ENCODE measurements at places on chromosomes 4 and X.

GRCh38 chr4:106318511-106318910, 2.2 kb downstream of the AIMP1 start:
- no peak for DNase-seq

DNA sequence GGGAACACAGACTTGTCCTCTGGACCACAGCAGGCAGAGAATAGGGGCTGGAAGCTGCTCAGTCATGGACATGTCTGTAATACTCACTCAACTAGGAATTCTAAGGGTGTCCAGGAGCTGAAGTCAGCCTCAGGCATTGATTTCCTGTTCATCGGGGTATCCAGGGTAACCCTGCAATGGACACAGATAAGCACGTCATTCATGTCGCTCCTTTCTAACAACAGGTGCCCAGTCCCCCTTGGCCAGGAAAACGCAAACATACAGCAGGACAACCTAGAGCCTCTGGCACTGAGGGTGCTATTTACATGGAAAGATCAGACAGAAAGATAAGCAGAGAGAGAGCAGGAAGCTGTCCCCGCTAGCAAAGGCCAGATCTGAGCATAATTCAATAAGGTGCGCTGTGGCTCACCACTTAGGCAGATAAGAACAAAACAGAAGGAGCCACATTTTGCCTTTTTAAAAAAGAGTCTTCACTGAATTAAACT, 21.3 kb downstream of the QDPR start:
- no peak for DNase-seq

DNA sequence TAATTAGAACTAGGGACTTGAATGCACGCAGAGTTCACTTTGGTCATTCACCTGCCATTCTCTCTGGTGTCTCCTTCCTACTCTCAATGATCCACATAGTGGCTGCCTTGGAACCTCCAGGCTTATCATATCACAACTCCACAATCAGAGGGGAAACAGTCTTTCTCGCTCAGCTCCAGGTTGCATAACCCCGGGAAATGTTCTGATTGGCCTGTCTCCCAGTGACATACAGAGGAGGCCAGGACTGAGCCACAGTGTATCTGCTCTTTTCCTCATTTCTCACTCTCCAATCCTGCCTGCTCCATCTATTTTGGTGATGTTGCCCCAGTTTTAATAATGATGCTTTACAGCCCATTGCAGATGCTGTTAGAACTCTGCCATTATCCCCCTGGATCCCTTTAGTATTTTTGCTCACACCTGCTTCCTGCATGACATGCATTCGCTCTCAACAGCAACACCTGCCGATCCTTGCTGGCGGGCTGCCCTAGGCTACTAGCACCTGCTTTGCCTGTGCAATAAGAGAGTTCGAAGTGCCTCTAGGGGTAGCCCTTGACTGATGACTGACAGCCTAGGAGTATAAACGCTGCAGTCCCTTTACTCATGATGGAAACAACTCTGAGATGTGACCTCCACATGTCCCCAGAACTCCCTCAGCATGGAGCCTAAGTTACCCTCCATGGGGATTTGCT, 211.3 kb upstream of the RPS6KA3 start:
- no peak for DNase-seq

GRCh38 chr4:150342945-150343344, 239.0 kb upstream of the MAB21L2 start:
- no peak for DNase-seq

- DNase-seq, result no peak
Measured at GRCh38 chr4:81629366-81629765, 157.7 kb upstream of the RASGEF1B start.

DNA sequence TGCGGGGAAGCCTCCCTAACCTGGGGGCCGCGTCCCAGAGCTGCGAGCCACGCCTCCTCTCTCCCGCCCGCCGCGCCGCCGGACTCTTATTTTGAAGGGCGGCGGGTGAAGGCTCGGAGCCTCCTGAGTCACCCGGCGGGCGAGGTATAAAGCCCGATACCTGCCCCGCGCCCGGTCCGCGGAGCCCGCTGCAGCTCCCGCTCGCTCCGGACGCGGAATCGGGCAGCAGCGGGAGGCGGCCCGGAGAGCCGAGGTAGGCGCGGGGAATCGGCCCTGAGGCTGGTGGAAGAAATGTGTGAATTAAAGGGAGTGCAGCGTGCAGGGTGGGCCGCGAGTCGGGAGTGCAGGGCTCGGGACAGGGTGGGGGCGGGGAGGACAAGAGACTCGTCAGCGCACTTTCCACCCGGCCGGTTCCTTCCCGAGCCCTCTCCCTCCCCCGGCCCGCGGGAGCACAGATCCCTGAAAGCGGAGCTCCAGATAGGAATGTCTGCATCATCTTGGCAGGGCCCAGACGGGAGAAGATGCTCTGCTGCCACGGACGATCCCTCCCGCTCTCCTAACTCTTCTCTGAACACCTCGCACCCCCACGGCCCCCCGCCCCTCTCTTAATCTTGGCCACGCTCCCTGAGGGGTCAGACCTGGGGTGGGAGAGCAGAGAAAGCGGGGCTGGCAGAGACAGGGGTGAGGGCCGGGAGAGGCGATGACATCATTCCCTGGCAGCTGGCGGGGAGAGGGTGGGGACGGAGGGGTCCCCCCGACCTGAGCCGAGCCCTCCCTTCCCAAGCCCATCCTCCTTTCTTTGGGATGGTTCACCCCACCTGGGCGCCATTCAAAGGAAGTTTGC, 177.9 kb downstream of the CBR4 start:
- peak; percentile 88 for DNase-seq

- no peak for DNase-seq
Measured at GRCh38 chrX:8711401-8711800, 20.5 kb downstream of the ANOS1 start.

- DNase-seq, result no peak
Measured at GRCh38 chrX:38368774-38369173, 16.4 kb downstream of the OTC start.

DNA sequence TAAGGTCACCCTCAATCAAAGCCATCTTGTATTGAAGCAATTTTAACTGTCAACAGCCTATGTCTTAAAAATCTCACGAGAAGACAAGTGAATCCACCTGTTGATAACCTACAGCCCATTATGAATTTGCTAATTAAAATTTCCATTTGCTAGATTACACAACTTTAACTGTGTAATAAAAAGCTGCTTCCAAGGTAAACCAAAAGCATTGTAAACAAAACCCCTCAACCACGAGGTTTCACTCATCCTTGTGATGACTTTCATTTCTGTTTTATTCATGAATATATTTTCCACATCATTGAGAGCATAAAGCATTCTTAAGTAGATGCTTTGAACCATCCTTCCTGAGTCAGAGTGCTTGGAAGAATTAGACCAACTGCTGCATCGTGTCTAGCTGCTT, 217.5 kb upstream of the GYPA start:
- no peak for DNase-seq

GRCh38 chr4:242121-242848, 63.0 kb downstream of the ZNF732 start:
- DNase-seq, result peak; percentile 15

- no peak for DNase-seq
Measured at GRCh38 chr4:146981651-146982050, 36.0 kb upstream of the TTC29 start.

DNA sequence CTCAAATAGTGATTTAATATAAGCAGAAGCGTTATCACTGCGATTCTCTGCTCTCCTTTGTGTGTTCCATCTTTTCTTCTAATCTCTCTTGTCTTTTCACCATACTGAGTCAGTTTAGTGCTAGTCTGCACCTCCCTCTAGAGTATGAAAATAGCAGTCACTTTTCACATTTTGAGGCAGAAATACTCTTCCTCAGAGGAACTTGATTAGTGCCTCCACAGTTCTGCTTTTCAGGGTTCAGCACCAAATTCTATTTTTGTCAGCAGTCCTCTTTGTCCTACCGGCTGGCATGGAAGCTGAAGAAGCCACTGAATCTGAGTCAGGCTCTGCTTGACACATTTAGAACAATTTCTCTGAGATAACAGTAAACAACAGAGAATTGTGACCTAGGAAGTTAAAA, 49.7 kb upstream of the ANKRD17 start:
- DNase-seq, result no peak

- no peak for DNase-seq
Measured at GRCh38 chrX:31449965-31450364, 378.1 kb upstream of the FTHL17 start.

- no peak for DNase-seq
Measured at GRCh38 chr4:69781458-69782418, 21.3 kb upstream of the SULT1B1 start.

- no peak for DNase-seq
Measured at GRCh38 chrX:141455103-141455502, 129.4 kb downstream of the SPANXA1 start.

GRCh38 chr4:120329386-120329785, 262.7 kb upstream of the MAD2L1 start:
- DNase-seq, result no peak

GRCh38 chr4:169612871-169613859, 782 bp upstream of the NEK1 start:
- peak; percentile 64 for DNase-seq

DNA sequence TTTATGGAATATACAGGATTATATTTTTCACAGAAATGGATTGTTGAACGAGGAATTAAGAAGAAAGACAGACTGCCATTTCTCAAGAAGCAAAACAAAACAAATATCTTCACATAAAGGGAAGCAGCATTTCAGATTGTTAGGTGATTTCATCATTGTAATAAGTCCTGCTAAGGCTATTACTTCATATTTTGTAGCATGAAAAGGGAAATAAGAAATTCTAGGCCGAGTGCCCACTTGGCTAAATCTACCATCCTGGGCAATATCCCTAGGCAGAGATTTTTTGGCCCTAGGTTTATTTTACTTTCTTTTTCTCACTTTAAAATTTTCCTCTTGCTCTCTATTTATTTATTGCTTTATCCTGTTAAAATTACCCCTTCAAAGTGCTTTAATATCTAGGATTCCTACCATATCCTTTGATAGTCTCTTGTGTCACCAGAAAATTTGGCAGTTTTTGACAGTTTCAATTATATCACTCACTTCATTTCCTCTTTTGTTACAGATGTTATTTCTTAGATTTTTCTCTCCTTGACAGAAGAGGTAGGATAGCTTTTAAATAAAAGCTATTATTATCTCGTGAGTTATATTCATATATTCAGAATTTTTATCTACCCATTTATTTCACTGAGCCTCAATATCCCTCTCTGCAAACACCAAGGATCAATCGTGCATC, 142.3 kb downstream of the PDGFC start:
- no peak for DNase-seq

DNA sequence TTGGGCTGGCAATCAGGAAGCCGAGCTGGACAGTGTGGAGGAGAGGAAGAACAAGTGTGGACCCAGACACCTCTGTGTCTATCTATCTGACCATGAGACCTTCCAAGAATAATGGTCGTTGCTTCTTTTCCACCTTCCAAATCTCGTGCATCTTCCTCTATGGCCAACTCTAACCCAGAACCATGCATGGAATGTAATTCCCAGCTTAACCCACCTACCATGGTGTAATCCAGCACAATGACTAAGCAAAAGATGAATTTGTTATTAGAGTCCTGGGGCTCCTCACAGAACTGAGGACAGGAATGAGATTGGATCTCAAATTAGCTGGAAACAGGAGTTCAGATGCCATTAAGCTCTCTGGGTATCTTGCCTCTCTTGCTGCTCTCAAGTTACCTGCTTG, 17.4 kb upstream of the TMEM184C start:
- no peak for DNase-seq

DNA sequence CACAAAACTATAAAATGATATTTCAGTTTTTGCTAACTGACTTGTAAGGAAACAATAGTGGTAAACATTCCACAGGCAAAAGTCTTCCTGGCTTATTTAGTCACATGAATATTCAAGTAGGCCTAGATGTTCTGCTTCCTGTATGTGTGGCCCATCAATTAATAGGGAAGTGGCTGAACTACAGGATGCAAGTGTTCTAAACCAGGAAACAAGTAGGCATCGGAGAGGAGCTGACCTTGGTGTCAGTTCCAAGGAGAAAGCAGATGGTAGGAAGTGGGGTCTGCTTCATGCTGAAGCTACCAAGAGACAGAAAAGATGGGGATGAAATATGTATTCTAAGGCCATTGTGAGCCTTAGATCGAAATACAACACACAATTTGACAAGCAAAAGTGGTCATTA, 149.7 kb downstream of the ANTXR2 start:
- no peak for DNase-seq

DNA sequence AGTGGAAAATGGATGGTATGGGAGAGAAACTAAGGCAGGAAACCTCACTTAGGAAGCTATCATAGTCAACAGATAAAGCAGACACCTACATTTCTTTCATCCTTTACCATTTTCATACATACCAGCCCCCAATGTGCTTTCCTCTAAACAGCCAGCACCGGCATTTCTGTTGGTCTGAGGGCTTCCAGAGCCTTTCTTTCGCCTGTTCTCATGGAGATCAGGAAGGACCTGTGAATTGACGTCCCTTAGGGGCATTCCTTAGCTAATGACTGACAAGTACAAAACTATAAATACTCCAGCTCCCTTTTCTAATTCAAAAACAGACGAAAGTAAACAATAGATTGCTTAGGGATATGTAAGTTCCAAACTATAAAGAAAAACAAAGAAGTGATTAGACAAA, 215.5 kb upstream of the CNKSR2 start:
- no peak for DNase-seq

DNA sequence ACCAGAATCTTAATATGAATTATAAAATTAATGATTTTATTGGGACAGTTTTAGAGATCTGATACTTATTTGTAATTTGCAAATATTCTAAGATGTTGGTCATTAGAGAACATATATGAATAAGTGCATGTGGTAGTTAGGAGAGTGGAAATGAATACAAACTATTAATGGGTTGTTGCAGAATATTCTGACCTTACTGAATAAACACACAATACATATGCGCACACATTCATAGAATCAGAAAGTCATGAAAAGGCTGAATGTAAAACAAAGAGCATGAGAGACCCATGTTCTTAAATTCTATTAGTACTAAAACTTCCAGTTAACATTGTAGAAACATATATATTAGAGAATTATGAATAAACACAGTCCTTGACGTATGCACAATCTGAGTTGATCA, 301.7 kb upstream of the TRAM1L1 start:
- DNase-seq, result no peak

DNA sequence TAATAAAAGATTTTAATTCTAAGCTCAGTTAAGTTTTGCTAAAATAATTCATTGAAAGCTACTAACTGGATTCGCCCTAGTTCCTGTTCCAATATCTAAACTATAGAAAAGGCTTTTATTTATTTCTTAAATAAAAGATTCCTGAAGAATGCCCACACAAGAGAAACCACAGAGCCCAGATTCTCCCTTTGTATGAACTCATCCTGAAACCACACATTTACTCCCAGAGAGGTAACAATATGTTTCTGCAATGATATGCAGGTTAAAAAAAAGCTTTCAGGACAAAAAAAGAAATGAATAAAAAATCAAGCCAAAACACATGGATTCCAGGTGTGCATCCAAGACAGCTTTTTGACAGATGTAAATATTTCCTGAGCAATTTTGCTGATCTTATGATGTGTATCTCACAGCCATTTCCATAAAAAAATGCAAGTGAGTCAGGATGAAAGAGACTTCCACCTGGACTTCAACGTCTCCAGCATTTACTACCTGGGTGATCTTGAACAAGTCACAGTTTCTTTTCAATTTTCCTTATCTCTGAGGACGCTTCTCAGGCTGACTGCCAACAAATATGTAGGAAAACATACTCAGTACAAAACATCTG, 234.4 kb upstream of the FAT1 start:
- peak; percentile 42 for DNase-seq

Data from urothelium cell line (cell line).